ENCODE measurements at places on chromosomes 1 and 21.

DNA sequence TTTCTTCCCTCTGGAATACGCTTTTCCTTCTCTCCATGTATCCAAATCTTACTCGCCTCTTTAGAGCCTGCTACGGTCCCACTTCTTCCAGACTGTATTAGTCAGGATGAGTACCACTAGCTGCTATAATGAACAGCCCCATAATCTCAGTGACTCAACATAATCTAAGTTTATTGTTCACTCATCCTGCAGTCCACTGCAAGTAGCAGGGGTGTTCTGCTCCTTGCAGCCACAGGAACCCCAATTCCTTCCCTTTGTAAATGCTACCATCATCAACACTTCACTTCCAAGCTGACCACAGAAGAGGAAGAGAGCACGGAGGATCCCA, 18.1 kb upstream of the LDLRAP1 start:
- no peak for DNase-seq

DNA sequence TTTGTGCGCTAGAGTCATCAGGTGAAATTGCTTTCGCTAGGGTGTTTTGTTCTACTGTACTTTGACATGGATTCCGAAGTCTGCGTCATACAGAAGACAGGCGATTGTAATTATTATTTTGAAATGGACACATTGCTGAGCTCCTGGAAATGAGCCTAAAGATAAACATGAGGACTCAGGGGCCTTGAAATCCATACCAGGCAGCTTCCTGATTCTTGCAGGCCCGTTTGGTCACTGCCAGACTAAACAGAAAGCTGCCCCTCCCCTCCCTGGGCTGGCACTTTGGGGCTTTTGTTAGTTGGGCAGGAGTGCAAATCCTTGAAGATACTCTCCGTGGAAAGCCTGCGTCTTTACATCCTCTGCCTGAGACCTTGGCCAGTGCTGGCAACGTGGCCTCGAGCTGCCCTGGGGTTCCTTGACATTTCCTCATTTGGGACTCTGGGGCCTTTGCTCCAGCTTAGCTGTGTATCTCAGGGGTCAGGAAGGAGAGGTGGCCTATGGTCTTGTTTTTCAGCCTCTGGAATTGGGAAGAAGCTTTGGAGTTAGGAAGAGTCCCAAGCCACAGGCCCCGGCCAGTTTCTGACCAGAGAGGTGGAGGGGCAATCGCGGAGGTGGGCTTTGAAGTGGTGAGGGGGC, 26.9 kb upstream of the KCNE2 start:
- DNase-seq: no peak

DNA sequence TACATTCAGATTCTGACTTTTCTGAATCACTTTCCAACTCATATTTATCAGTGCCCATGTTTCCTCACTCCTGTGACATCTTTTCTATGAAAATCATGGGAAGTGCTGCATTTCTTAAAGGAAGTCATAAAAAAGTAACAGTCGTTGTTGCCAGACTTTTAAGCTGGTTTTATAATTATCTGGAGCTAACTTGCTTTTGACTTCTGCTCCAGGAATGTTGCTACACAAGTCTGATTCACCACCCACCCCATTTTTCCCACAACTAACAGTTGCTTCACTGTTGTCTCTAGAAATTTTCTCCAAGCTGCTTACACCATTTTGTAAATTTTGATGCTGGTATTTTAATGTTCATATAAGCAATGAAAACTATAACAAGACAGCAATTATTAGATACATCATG, 12.2 kb downstream of the FCRLB start:
- no peak for DNase-seq

DNA sequence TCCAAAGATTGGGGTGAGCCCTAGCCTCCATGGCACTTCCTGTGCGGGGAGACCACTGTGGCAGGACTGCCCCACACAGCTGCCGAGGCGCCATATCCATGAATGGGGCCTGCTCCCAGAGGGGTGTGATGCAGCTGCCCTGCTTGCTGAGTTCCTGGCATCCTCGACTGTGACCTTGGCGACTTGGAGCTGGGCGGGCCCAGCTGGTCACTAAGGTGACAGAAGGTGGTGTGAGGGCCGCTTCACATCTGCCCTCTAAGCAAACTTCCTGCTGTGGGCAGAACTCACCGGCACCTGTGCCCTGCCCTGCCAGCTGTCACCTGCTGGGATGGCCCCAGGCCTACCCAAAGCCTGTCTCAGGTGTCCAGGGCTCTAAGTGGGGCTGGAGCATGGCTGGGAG, 9.0 kb downstream of the TMEM61 start:
- no peak for DNase-seq

DNA sequence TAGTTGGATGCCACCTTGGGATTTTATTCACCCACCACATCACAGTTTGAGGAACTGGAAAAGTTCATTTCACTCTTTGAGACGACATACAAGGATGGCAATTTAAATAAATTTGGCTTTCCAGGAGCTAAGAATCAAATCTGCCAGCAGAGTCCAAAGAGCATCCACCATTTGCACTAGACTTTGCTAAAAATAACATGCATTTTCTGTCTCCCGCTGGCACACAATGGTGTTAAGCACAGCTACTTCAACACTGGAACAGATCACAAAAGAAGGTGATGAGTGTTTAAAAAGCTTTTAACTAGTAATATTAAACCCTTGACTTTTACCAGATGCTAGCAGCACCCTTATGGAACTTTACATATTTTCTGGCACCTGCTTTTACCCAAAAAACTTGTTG, 44.6 kb downstream of the MAEL start:
- no peak for DNase-seq

- DNase-seq: no peak
Observed at GRCh38 chr1:14773396-14774025, 175.0 kb downstream of the KAZN start.

DNA sequence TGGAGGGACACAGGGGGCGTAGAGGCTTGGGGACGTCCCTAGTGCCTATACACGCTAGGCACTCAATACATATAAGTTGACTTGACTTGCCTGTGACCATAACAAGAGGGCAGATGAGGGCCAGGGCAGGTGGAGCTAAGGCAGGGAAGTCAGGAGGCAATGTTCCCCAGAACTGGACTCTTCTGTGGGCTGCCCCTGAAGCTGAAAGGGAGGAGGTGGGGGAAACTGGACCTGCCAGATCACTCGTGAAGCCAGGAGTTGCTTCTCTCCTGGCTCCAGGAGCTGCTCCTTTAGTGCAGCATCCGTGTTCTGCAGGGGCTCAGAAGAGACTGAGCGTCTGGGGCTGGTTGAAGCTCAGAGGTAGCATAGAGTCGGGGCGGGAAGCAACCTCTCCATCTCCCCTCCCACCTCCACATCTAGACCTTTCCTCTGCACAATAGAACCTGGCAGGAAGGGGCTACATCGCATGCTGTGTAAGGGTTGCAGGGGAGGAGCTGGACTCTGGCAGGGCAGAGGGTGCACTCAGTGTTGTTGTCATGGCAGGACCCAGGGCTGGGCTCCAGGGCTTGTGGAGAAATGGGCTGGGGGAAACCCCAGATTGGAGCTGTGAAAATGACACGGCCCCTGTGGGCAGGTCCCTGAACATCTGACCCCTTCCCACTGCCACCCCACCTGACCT, 2.9 kb upstream of the SEMA4A start:
- no peak for DNase-seq

DNA sequence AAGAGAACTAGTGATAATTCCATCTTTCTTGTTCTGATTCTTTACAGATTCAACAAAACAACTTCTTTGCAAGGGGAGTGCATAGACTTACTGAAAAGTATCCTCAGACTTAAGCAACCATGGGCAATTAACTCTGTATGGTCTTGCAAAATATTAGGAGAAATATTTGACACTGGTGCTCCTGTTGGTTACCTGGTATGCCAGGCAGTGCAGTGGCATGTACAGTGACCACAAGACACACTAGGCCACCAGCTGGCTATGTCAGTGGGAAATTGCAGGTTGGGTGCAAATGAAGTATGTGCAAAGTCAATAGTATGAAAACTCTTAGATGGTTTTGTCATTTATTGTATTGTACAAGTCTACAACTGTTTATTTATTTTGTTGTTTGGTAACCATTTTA, 34.5 kb downstream of the EPS15 start:
- no peak for DNase-seq

- DNase-seq: no peak
Observed at GRCh38 chr1:20080441-20081352, 10.7 kb downstream of the PLA2G5 start.

DNA sequence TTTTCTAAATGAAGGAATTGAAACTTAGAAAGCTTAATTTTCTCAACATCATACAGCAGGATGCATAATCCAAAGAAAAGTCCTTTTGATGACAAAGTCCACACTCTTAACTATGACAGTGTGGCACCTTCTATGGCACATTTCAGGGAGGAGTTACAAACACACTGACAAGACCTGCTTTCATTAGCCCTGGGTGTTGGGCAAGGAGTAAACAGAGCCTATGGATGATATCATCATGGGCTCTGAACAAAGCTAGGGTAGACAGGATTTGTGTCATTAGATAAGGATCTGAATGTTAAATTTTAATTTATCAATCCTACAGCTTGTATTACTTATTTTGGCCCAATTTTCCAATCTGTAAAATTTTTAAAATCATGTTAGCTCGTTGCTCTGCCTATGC, 62.6 kb upstream of the DENND1B start:
- DNase-seq: no peak

- DNase-seq: no peak
Observed at GRCh38 chr1:11806307-11806936, 431 bp downstream of the CLCN6 start.

Measured in stimulated activated CD8-positive, alpha-beta memory T cell treated with anti-CD3 and anti-CD28 coated beads, Interleukin-15, amount 100 ng/mL, for 1 hour (primary cell).